ENCODE measurements at places on chromosomes 7 and 10. TPM values are rescaled to one million over a fixed set of nuclear protein-coding genes. Genes with fewer than 3 reads are reported as not detected.

GRCh38 chr7:101093906-101094305, 8.6 kb downstream of the TRIM56 start:
- no peaks in the 10 kb centered on the region for H3K27me3 ChIP-seq
- peaks cover 23% of the 10 kb centered on the region for H3K36me3 ChIP-seq
- H3K4me3 ChIP-seq = no peak overlapping the region
- H3K27ac ChIP-seq = no peak overlapping the region

GRCh38 chr7:888081-889024, 12.0 kb downstream of the GET4 start:
- no peak overlapping the region for H3K27ac ChIP-seq
- no peak overlapping the region for H3K4me3 ChIP-seq
- H3K4me1 ChIP-seq = peaks cover 6% of the 10 kb centered on the region
- DNase-seq = no peak
- H3K27me3 ChIP-seq = peaks cover 2% of the 10 kb centered on the region
- peaks cover 14% of the 10 kb centered on the region for H3K36me3 ChIP-seq

PAPOLB gene
- total RNA-seq = not detected

SLC26A5 gene
- not detected for total RNA-seq

DNA sequence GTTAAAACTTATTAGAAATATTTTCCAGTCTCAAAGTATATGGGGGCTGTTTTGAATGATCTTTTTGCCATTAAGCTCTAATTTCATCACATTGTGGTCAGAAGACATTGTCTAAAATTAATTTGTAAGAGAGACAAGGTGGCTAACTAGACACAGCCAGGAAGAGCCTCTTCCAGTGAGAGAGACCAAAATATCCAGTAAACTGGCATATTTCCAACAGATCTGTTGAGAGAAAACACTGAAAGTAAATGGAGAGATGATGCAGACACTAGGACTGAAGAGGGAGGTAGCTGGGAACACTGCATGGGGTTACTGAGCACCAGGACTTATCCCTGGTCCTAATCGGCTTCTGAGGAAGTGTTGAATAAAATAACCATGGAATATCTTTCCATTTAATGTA, 101.5 kb upstream of the TAS2R16 start:
- DNase-seq = no peak
- no peak overlapping the region for H3K4me3 ChIP-seq
- H3K27ac ChIP-seq = no peak overlapping the region
- H3K27me3 ChIP-seq = no peaks in the 10 kb centered on the region
- H3K36me3 ChIP-seq = no peaks in the 10 kb centered on the region

EPO gene
- total RNA-seq = not detected

- H3K36me3 ChIP-seq = no peaks in the 10 kb centered on the region
- H3K27ac ChIP-seq = no peak overlapping the region
- peak; percentile 48 for DNase-seq
Measured at GRCh38 chr10:122342293-122343134, 32.0 kb upstream of the PLEKHA1 start.
